ENCODE measurements at places on chromosomes 5 and 9.

- no peak for DNase-seq
Measured at GRCh38 chr5:64958757-64959391, 190.1 kb downstream of the CWC27 start.

GRCh38 chr9:109996936-109997580, 210.9 kb downstream of the C9orf152 start:
- DNase-seq = no peak

- no peak for DNase-seq
Measured at GRCh38 chr9:36924071-36924470, 110.0 kb downstream of the PAX5 start.

- no peak for DNase-seq
Measured at GRCh38 chr9:128819716-128820664, 1.7 kb downstream of the ENDOG start.

GRCh38 chr5:111236995-111237394, 12.8 kb downstream of the CAMK4 start:
- DNase-seq = no peak
